Immature natural killer cell (primary cell): ENCODE measurements at places on chromosomes 12 and 14. TPM values are rescaled to one million over a fixed set of nuclear protein-coding genes. Genes with fewer than 3 reads are reported as not detected.
A peak's percentile ranks its signal among the peaks of the same experiment; 100 is the strongest.

- H3K4me3 ChIP-seq, result peak within 1 kb of the TSS; percentile 76
- peak; percentile 43 for DNase-seq
- peaks cover 32% of the 10 kb centered on the region for H3K4me1 ChIP-seq
- peaks cover 29% of the 10 kb centered on the region for H3K36me3 ChIP-seq
These were observed at the start of gene DDN for GRCh38 chr12:48999371-49000131. Gene DDN, minus strand, starts transcription at chr12:48999375. Its CDS starts 88 bp downstream, at chr12:48999287.

GRCh38 chr12:18224745-18225144 is 36.6 kb upstream of the PIK3C2G start:
- DNase-seq, result no peak
- H3K4me3 ChIP-seq, result no peak overlapping the region
- no peaks in the 10 kb centered on the region for H3K27me3 ChIP-seq
- no peaks in the 10 kb centered on the region for H3K36me3 ChIP-seq
- H3K4me1 ChIP-seq, result no peaks in the 10 kb centered on the region

GRCh38 chr14:61471297-61472005 is 150.1 kb downstream of the PRKCH start:
- no peak overlapping the region for H3K27ac ChIP-seq
- peaks cover 100% of the 10 kb centered on the region for H3K4me1 ChIP-seq
- H3K27me3 ChIP-seq, result peaks cover 53% of the 10 kb centered on the region
- H3K36me3 ChIP-seq, result peaks cover 21% of the 10 kb centered on the region
- no peak for DNase-seq

The TOMM20L gene
- not detected for polyA plus RNA-seq

The GMPR2 gene
- 89.3 TPM for polyA plus RNA-seq

DNA sequence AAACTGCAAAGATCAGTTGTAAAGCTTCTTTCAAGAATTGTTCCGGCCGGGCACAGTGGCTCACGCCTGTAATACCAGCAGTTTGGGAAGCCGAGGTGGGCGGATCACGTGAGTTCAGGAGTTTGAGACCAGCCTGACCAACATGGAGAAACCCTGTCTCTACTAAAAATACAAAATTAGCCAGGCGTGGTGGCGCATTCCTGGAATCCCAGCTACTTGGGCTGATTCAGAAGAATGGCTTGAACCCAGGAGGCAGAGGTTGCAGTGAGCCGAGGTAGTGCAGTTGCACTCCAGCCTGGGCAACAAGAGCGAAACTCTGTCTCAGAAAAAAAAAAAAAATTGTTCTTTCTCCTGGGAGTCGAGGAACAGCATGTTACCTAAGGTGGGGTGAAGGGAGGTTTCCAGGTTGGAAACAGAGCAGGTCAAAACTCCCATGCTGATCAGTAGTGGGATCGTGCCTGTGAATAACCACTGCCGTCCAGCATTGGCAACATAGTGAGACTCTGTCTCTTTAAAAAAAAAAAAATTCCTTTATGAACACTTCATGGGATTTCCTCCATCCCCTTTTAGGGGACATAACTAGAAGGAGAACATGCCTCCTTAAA is 13.9 kb downstream of the FBXO34 start:
- no peak overlapping the region for H3K4me3 ChIP-seq
- H3K4me1 ChIP-seq, result peaks cover 51% of the 10 kb centered on the region
- no peaks in the 10 kb centered on the region for H3K36me3 ChIP-seq
- no peaks in the 10 kb centered on the region for H3K27me3 ChIP-seq
- H3K27ac ChIP-seq, result no peak overlapping the region

DNA sequence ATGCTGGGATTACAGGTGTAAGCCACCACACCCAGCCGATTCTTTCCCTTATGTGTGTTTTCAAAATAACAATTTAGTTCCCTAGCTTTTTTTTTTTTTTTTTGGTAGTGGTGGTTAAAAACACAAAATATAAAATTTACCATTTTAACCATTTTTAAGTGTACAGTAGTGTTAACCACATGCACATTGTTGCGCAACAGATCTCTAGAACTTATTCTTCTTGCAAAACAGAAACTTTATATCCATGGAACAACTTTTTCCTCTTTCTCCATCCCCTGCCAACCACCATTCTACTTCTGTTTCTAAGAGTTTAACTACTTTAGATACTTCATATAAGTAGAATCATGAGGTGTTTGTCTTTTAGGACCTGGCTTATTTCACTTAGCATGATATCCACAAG is 1.1 kb upstream of the NDUFA12 start:
- H3K4me3 ChIP-seq, result peak overlapping the region; percentile 93
- H3K27me3 ChIP-seq, result peaks cover 11% of the 10 kb centered on the region
- DNase-seq, result no peak

The GPR162 gene
- polyA plus RNA-seq, result not detected

The CLEC7A gene
- polyA plus RNA-seq, result 1.4 TPM

The AMHR2 gene
- not detected for polyA plus RNA-seq

DNA sequence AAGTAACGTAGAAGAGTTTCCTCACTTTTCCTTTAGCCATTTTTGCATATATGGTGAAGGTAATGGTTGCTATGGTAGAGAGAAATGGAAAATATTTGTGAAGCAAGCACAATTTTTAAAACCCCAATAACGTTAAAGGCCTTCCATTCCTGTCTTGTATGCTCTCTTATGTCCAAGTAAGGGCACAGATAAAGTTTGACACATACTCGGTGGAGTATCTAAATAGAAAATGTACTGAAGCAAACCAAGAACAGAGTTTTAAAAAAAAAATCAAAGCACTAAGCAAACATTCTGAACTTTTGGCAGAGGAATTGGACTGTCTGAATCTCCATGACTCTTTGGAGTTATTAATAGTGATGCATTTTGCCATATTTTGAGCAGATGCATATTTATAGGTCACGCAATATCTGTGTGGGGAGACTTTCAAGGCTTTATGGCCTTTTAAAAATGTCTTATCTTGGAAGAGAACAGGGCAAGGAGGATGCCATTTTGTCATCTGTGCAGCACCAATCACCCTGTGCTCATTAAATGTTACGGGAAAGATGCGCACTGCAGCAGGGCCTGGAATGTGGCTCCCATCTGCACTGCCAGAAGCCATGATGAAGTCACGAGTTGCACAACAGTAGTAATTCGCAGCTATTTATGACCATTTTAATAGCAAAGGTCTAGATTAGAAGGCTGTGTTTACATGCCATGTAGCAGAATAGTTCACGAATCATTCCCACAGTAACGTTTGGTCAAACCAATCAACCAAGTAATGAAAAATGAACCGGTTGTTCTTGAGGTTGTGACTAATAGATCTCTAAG is 23.3 kb upstream of the AMIGO2 start:
- no peak for DNase-seq
- peaks cover 1% of the 10 kb centered on the region for H3K27me3 ChIP-seq
- H3K36me3 ChIP-seq, result peaks cover 21% of the 10 kb centered on the region
- no peak overlapping the region for H3K4me3 ChIP-seq

GRCh38 chr12:120955232-120955631 is 23.1 kb upstream of the HNF1A start:
- H3K4me3 ChIP-seq, result no peak overlapping the region
- H3K4me1 ChIP-seq, result no peaks in the 10 kb centered on the region
- no peaks in the 10 kb centered on the region for H3K27me3 ChIP-seq
- no peak overlapping the region for H3K27ac ChIP-seq
- no peak for DNase-seq

The PRR4 gene
- 4.5 TPM for polyA plus RNA-seq
